ENCODE measurements at places on chromosomes 2 and 18. TPM values are rescaled to one million over a fixed set of nuclear protein-coding genes. Genes with fewer than 3 reads are reported as not detected.

DNA sequence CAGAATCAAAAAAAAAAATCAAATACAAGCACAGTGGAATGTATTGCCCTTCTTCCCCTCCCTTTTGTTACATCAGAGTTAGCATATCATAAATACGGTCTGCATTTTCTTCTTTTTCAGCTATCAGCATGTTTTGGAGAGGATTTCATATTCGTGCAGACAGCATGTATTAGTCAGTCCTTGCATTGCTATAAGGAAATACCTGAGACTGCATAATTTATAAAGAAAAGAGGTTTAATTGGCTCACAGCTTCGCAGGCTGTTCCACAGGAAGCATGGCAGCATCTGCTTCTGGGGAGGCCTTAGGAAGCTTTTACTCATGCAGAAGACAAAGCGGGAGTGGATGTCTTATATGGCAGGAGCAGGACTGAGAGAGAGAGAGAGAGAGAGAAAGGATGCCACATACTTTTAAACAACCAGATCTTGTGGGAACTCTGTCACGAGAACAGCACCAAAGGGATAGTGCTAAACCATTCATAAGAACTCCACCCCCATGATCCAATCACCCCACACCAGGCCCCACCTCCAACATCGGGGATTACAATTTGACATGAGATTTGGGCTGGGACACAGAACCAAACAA lies 8.9 kb downstream of the IL1B start:
- no peak for DNase-seq

DNA sequence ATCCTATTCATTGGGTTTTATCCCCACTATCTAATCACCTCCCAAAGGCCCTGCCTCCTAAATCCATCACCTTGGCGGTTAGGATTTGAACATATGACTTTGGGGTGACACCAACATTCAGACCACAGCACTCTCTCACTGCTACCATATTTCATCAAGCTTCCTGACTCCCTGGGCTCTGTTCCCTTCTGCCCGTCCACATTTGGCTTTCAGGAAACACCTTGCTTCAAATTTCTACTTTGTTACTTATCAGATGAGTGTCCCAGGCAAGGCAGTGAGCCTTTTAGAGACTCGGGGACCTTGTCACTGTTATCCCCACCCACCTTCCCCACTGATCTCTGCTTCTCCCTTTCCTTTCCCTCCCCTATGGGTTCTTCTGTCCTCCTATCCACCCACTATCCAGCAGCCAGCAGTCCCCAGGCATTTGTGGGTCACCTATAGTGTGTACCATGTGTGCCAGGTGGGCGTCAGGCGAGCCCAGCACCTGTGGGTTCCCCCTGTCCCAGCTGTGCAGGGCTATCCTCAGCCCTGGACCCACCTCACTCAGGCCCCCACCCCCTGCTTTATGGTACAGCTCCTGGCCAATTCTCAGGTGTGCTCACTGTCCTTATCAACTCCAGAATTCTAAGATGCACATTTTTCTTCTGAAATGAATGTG lies 230.9 kb downstream of the LOXHD1 start:
- DNase-seq = no peak

GRCh38 chr18:63177919-63178821 lies 141.4 kb downstream of the BCL2 start:
- no peak for DNase-seq

The CXCR1 gene
- not detected for total RNA-seq

- DNase-seq = peak; percentile 38
These were observed 1.5 kb downstream of the PROM2 start for GRCh38 chr2:95275601-95276243.

DNA sequence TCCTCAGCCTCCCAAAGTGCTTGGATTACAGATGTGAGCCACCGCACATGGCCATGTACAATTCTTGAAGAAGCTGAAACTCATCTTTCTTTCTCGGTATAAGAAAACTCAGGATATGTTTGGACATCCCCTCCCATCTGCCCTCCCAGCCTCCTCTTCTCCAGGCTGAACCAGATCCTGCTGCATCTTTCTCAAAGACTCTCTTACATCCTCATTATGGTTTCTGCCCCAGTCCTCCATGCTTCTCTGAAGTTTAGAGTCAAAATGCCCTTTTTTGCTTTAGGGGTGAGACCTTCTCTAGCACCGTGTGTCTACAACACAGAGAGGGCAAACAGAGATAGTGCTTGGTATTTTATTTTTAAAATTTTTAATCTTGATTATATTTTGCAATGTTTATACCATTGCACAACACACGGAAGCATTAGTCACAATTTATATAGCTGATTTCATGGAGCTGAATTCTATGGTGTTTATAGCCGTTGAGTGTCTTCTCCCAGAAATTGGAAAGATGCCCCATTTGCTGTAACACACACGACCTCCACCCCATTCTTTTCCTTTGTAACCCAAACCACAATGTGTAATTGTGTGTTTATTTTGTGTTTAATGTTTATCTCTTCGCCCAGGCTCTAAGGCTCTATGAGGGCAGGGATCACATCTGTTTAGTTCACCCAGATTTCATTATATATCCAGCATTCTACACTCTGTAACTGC lies 206.0 kb upstream of the TNP1 start:
- DNase-seq = peak; percentile 90

The APLF gene
- 6.1 TPM for total RNA-seq

GRCh38 chr18:58370612-58371011 lies 258.3 kb downstream of the ALPK2 start:
- no peak for DNase-seq

GRCh38 chr2:180698668-180699067 lies 281.7 kb upstream of the UBE2E3 start:
- DNase-seq = no peak
